Progenitor cell of endocrine pancreas (in vitro differentiated cells): ENCODE measurements at places on chromosomes 3 and 15. TPM values are rescaled to one million over a fixed set of nuclear protein-coding genes. Genes with fewer than 3 reads are reported as not detected.

The GCSAM gene
- not detected in 2 replicates for total RNA-seq

The BMF gene
- total RNA-seq: 128 and 129 TPM in 2 replicates

The GOLGA6D gene
- 0.13 TPM in 1 of 2 replicates, not detected in the other for total RNA-seq

The BAHD1 gene
- total RNA-seq: 24.1 and 24.3 TPM in 2 replicates

The CHP1 gene
- total RNA-seq: 89.3 and 89.6 TPM in 2 replicates

The PFN2 gene
- 233 and 246 TPM in 2 replicates for total RNA-seq

The CACNA2D3 gene
- total RNA-seq: 0.29 TPM in 1 of 2 replicates, not detected in the other

The GOLGA6L4 gene
- 10.0 and 11.7 TPM in 2 replicates for total RNA-seq

The TMEM158 gene
- total RNA-seq: 3.8 and 4.9 TPM in 2 replicates

The GRIP2 gene
- total RNA-seq: 11.2 and 11.6 TPM in 2 replicates

The GUCA1C gene
- total RNA-seq: not detected in 2 replicates

The TPRA1 gene
- total RNA-seq: 24.4 and 25.1 TPM in 2 replicates

The MKRN2OS gene
- total RNA-seq: 1.7 and 2.0 TPM in 2 replicates
